Left renal pelvis (tissue), 4 donors: ENCODE measurements at places on chromosomes 7 and 10. TPM values are rescaled to one million over a fixed set of nuclear protein-coding genes. Genes with fewer than 3 reads are reported as not detected.

DNA sequence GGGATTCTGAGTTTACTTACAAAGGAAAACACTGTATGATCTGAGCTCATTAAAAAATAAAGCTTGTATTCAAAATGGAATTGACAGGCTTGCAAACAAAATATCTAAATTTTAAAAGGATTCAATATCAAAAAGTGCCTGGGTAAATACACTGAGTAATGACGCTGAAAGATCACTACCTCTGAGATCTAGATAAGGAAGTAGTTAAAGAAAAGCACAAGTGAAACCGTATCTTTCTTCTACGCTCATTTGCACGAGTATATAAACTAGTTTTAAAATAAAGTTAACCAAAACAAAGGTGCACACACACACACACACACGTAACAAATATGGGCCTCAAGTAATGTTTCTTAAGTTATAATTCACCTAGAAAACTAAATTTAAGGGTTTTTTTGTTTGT, 93.4 kb downstream of the SNX13 start:
- no peak for DNase-seq

The STEAP1 gene
- 12.8 TPM for polyA plus RNA-seq

GRCh38 chr10:113651898-113652297, 11.9 kb downstream of the NRAP start:
- no peak for DNase-seq

The H2BK1 gene
- polyA plus RNA-seq, result not detected
